ENCODE measurements at places on chromosomes 1 and 21. TPM values are rescaled to one million over a fixed set of nuclear protein-coding genes. Genes with fewer than 3 reads are reported as not detected.

DNA sequence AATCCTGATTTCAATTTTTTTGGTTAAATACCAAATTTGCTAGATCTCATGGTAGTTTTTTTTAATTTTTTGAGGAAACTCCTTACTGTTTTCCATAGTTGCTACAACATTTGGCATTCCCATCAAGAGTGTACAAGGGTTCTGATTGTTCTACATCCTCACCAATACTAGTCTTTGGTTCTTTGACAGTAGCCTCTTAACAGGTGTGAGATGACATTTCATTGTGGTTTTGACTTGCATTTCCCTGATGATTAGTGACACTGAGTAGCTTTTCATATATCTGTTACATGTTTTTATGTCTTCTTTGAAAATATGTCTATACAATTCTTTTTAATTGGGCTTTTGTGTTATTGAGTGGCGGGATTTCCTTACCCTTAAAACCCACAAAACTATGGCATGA is 20.9 kb upstream of the RGS13 start:
- H3K27ac ChIP-seq = no peak overlapping the region
- no peaks in the 10 kb centered on the region for H3K4me1 ChIP-seq
- peaks cover 3% of the 10 kb centered on the region for H3K27me3 ChIP-seq
- DNase-seq = no peak
- H3K4me3 ChIP-seq = no peak overlapping the region

- no peaks in the 10 kb centered on the region for H3K4me1 ChIP-seq
- DNase-seq = no peak
- no peak overlapping the region for H3K4me3 ChIP-seq
- no peak overlapping the region for H3K27ac ChIP-seq
Observed at GRCh38 chr1:153141377-153141776, 9.3 kb downstream of the SPRR2G start.

DNA sequence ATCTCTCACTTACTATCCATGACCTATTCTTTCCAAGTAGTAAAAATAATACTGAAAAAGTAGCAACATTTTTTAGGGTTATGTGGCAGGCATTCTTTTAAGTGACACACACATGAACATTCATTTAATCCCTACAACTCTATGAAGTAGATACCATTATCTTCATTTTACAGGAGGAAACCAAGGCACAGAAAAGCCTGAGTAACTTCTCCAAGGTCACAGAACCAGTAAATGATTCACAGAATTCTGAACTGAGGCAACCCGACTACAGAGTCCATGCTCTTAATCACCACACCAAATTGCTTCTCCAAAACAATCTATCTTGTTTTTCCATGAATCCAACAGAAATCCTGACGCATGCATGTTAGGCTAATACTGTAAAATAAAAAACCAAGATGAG is 17.5 kb downstream of the FUBP1 start:
- no peak for DNase-seq
- H3K4me1 ChIP-seq = peaks cover 20% of the 10 kb centered on the region

ZNF683 gene
- 26.3 TPM for total RNA-seq

OXCT2 gene
- total RNA-seq = 1.0 TPM

RASAL2 gene
- not detected for total RNA-seq

USP25 gene
- 43.2 TPM for total RNA-seq

GRCh38 chr1:6869545-6869944 is 84.3 kb downstream of the CAMTA1 start:
- no peak overlapping the region for H3K27ac ChIP-seq
- H3K27me3 ChIP-seq = no peaks in the 10 kb centered on the region
- H3K36me3 ChIP-seq = no peaks in the 10 kb centered on the region
- no peak overlapping the region for H3K4me3 ChIP-seq

DNA sequence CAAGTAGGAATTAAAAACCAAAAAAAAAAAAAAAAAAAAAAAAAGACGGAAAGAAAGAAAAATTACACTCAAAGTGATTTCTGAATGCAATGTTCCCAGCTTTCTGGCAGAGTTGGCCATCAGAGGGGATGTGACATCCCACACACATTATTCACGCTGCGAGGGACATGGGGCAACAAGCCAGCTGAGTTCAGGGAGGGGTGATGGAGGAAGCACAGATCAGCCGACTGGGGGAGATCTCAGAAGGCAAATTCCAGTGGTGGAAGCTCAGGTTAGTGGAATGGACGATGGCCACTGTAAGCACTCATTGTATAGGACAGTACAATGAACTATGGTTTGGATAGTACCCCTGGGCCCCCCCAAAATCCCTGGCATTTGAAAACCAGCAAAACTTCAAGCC is 311.9 kb downstream of the PCP4 start:
- no peak for DNase-seq
- no peak overlapping the region for H3K4me3 ChIP-seq
- peaks cover 4% of the 10 kb centered on the region for H3K36me3 ChIP-seq

EXO1 gene
- 51.6 TPM for total RNA-seq

- no peaks in the 10 kb centered on the region for H3K27me3 ChIP-seq
- H3K36me3 ChIP-seq = no peaks in the 10 kb centered on the region
- DNase-seq = no peak
- peak overlapping the region; percentile 58 for H3K27ac ChIP-seq
Observed at GRCh38 chr1:193311226-193311948, 125.0 kb upstream of the B3GALT2 start.

LRRC71 gene
- not detected for total RNA-seq

CASQ2 gene
- total RNA-seq = not detected

- peak overlapping the region; percentile 95 for H3K4me3 ChIP-seq
- DNase-seq = no peak
- H3K27me3 ChIP-seq = no peaks in the 10 kb centered on the region
- H3K4me1 ChIP-seq = peaks cover 43% of the 10 kb centered on the region
- peak overlapping the region; percentile 91 for H3K27ac ChIP-seq
Observed at GRCh38 chr1:53324728-53325297, 3.1 kb downstream of the LRP8 start.

KCNN3 gene
- total RNA-seq = not detected

DNA sequence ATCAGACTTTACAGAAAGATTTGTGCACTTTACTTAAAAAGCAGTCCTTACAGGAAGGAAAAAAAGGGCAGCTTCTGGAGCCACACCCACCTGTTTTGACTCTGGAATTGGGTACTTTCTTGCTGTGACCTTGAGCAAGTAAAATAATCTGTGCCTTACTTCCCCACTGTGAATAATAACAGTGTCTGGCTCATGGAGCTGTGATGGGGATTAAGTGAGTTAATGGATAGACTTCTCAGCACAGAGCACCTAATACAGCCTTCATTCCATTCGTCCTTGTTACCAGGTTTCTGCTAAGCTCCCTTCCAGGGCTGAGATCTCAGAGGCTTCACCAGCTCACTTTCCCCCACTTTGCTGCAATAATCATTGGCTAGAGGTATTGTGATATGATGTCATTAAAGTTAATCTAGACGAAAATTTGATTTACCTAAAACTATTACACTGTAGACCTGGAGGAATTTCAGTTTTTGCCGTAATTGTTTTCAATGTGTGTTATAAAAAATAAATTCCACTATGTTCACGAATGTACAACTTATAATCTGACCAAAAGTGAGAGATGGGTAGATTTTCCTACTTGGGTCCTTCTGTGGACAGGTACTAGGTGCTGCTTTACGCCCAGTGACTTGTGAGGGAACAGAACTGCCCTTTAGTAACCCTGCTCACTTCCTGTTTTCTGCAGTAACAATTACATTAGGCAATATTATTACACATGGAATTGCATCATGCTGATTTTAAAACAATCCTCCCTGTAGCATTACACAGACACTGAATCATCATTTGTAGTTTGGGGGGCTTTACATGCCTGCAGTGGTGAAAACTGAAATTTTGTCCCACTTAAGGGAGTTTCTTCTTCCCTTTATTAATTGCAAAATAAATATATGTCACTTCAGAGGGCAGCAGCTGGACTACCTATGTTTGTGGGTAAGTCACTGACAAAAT is 19.7 kb upstream of the ABCG1 start:
- H3K4me1 ChIP-seq = peaks cover 41% of the 10 kb centered on the region
- H3K4me3 ChIP-seq = no peak overlapping the region
- DNase-seq = no peak
- peak overlapping the region; percentile 10 for H3K27ac ChIP-seq
- H3K27me3 ChIP-seq = peaks cover 13% of the 10 kb centered on the region

- no peak for DNase-seq
- H3K36me3 ChIP-seq = peaks cover 14% of the 10 kb centered on the region
- peaks cover 36% of the 10 kb centered on the region for H3K4me1 ChIP-seq
- H3K27me3 ChIP-seq = no peaks in the 10 kb centered on the region
Observed at GRCh38 chr1:230188826-230189225, 121.8 kb downstream of the GALNT2 start.

DNA sequence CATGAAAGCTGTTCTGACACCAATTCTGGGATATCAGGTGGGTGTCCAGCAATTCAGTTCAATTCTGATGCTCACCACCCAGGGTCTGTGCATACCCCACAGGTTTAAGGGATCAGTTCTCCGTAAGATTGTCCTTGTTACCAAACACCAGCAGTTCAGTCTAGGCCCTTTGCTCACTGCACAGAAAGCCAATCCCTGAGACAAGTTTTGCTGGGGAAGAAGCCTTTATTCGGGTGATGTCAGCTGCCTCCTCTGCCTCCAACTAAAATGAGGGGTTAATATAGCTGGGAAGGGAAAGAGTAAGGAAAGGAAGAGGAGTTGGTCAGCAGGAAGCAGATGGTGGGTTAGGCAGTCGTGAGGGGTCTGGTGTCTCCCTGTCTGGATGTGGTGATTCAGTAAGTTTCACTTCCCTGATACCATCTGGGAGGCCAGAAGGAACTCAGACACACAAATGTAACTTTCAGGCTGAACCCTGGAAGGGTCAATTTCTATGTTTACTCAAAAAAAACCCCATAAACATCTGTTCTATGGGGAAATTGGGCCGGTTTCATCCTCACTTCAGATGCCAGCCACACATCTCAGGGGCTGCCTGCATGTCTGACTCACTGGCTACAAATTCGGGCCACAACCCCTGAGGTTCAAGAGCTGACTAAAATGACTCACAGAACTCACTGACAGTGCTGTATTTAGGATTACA is 83.3 kb upstream of the PGBD5 start:
- peaks cover 6% of the 10 kb centered on the region for H3K4me1 ChIP-seq
- no peaks in the 10 kb centered on the region for H3K36me3 ChIP-seq
- H3K27me3 ChIP-seq = peaks cover 19% of the 10 kb centered on the region
- no peak overlapping the region for H3K4me3 ChIP-seq

- H3K36me3 ChIP-seq = peaks cover 63% of the 10 kb centered on the region
- DNase-seq = no peak
- H3K4me3 ChIP-seq = peak overlapping the region; percentile 56
- peaks cover 72% of the 10 kb centered on the region for H3K4me1 ChIP-seq
- no peaks in the 10 kb centered on the region for H3K27me3 ChIP-seq
- peak overlapping the region; percentile 76 for H3K27ac ChIP-seq
Observed at GRCh38 chr1:198651650-198652400, 13.0 kb downstream of the PTPRC start.

GRCh38 chr21:43735236-43736091 is 16.5 kb downstream of the PDXK start:
- peaks cover 19% of the 10 kb centered on the region for H3K4me1 ChIP-seq
- no peak for DNase-seq

DNA sequence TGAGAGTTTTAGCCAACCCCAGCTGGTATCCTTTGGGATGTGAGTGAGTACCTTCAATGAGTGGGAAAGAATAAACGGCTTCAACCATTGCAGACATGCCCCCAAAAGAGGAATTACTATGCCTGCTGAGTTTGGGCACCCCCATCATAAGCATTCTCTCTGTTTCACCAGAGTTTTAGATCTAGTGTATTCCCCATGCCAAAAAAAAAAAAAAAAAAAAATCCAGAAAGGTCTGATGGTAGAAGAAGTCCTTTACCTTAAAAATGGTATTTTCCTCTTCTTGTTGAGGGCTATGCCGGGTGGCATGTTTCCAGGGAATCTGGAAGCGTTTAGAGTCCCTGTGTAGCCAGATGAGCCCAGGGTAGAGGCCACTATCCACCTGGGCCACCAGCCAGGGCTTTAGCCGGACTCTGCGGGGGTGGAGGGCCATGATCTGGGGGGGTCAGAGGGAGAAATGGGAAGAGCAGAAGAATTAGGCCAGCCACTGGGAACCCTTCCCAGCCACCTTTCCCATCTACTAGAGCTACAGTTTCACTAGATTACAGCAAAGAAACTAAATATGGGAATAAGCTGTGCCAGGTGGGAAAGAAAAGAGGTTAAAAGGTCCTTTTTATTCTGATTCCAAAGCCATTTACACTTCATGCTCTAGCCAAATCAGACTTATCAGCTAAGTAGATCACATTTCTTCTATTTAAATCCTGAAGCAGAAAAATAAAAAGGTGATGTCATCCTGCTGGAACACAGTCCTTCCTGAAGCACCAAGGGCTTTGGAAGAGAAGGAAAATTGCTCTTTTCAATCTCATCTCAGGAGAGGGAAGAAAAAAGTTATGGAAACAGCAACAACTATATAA is 4.7 kb downstream of the IRF6 start:
- no peak for DNase-seq
- peaks cover 12% of the 10 kb centered on the region for H3K4me1 ChIP-seq
- peaks cover 9% of the 10 kb centered on the region for H3K27me3 ChIP-seq
- no peak overlapping the region for H3K27ac ChIP-seq
- H3K4me3 ChIP-seq = no peak overlapping the region

CLCA1 gene
- not detected for total RNA-seq

GRCh38 chr1:158998781-158999161 is 10.9 kb upstream of the IFI16 start:
- H3K27ac ChIP-seq = peak overlapping the region; percentile 87
- peaks cover 29% of the 10 kb centered on the region for H3K36me3 ChIP-seq
- no peaks in the 10 kb centered on the region for H3K27me3 ChIP-seq
- peak; percentile 58 for DNase-seq

OR2L13 gene
- total RNA-seq = not detected

GRCh38 chr21:44702973-44703730 is 6.2 kb downstream of the KRTAP10-12 start:
- H3K36me3 ChIP-seq = peaks cover 9% of the 10 kb centered on the region
- peaks cover 88% of the 10 kb centered on the region for H3K27me3 ChIP-seq
- H3K4me3 ChIP-seq = no peak overlapping the region
- H3K4me1 ChIP-seq = no peaks in the 10 kb centered on the region

FCN3 gene
- total RNA-seq = not detected

GRCh38 chr1:35797380-35797779 is 10.4 kb upstream of the AGO4 start:
- H3K4me1 ChIP-seq = peaks cover 2% of the 10 kb centered on the region
- no peak overlapping the region for H3K4me3 ChIP-seq
- DNase-seq = no peak
- no peaks in the 10 kb centered on the region for H3K36me3 ChIP-seq

- H3K4me3 ChIP-seq = no peak overlapping the region
- DNase-seq = no peak
- H3K27me3 ChIP-seq = no peaks in the 10 kb centered on the region
- H3K27ac ChIP-seq = no peak overlapping the region
- no peaks in the 10 kb centered on the region for H3K4me1 ChIP-seq
- H3K36me3 ChIP-seq = peaks cover 28% of the 10 kb centered on the region
Observed at GRCh38 chr1:233065685-233066084, 115.3 kb downstream of the NTPCR start.
